ENCODE measurements at places on chromosomes 3 and 15.

- DNase-seq, result no peak
Observed at GRCh38 chr3:114120211-114120610, 58.6 kb downstream of the DRD3 start.

GRCh38 chr15:100032358-100033085, 299.3 kb upstream of the LYSMD4 start:
- no peak for DNase-seq

DNA sequence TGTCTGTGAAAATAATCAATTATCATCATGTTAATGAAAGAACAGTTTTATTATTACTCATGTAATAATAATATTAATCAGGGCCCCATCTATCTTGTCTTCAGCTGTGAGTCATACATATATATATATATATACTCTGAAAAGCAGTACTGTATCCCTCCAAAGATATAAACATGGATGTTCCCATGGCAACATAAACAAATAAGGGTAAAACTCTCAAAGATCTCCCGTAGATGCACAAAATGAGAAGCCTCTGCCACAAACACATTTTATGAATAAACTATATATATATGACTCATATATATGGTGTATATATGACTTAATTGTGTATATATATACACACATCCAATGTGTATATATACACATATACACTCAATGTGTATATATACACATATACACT, 163.8 kb upstream of the ARHGEF26 start:
- DNase-seq, result no peak

- DNase-seq, result no peak
Observed at GRCh38 chr15:70503798-70504298, 259.5 kb downstream of the UACA start.

GRCh38 chr3:197038679-197039462, 9.3 kb upstream of the MELTF start:
- no peak for DNase-seq

DNA sequence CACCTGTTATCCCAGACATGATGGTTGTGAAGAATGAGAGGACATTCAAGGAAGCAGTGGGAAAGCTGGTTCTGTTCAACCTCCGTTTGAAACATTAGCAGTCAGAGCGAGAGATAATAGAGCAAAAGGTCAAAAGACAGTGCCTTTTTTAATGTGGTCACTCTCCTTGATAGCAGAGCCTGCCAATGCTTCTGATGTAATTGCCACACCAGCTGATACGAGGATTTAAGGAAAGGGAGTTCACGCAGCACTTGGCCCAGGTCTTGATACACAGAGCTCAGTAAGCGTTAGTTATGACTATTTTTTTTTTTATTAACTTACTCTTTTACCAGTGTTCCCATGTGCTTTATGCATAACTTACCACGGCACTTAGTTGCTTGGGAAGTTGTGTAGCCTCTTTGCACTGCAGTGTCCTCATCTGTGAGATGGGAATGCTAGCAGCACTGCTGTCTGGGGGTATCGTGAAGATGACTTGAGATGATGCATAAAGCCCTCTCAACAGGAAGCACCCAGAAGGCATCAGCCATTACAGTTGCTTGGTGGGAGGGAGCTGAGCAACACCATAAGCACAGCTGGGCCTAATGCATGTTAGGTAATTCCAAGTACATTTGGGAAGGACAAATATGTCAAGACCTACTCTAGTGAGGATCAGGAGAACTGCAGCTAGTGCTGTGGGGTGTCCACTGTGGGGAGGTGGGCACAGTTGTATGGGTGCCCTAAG, 123.3 kb upstream of the RASGRP1 start:
- peak; percentile 58 for DNase-seq

DNA sequence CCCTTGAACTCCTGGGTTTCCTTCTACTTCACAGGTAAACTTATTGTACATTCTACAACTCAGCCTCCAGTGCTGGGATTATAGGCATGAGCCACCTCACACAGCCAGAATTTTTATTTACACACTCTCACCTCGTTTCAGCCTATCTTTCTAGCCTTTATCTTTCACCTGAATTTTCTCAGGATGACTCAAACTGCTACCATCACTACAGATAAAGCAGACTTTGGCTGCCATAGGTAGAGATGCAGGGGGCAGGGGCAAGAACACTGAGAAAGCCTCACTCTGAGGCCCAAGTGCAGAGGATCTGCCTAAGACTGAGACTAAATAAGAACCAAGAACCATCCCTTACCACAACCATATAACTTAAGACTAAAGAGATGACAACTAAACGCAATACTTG, 59.0 kb downstream of the ETFA start:
- no peak for DNase-seq

DNA sequence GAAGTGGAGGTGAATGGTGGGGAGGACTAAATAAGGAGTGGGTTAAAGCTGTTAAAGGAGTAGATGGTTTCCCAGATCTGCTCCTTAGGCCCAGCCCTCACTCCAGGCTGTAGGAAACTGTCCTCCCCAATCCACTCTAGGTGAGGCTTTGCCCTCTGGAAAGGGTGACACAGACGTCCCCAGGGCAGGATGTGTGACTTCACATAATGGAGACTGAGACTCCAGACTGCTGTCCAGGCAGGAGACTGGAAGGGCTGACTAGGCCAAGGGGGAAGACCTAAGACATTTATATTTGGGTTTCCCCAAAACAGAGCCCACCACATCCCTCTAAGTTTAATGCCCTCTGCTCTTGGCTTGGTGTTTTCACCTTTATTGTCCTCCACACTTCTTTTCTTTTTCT, 488.5 kb downstream of the SHQ1 start:
- no peak for DNase-seq

DNA sequence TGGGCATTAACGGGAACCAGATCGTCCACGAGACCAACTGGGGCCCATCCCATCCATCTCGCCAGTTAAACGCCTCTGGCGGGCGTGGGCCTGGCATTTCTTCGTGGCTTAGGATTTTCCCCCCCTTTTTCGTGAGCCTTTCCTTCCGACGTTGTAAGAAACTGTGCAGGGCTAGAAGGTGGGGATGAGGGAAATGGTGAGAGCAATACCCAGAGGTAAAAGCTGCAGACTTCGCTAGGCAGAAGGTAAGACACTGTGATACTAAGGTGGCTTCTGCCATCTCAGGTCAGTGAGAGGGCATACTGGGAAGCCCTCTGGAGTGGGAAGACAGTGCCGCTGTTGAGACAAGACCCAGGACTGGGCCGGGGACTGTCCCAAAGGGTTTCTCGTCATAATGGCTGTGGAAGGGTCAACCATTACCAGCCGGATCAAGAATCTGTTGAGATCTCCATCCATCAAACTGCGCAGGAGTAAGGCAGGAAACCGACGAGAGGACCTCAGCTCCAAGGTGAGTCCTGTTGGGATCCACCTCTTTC, 666 bp downstream of the MAPKBP1 start:
- DNase-seq, result peak; percentile 46

DNA sequence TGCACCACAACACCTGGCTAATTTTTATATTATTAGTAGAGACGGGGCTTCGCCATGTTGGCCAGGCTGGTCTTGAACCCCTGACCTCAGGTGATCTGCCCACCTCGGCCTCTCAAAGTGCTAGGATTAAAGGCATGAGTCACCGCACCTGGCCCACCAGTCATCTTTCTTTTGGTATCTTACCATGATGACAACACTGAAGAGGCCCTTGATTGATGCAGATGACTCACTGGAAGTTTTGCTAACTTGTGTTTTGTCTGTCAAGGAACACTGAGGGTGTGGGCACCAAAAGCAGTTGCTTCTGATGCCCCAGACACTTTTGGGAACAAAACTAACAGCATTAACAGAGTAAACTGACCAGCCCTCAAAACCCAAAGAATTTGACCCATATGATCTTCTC, 88.3 kb downstream of the MYO5A start:
- no peak for DNase-seq

GRCh38 chr15:41150279-41150678, 34.2 kb upstream of the INO80 start:
- DNase-seq, result no peak

GRCh38 chr15:77824361-77825251, 191.9 kb upstream of the LINGO1 start:
- no peak for DNase-seq

DNA sequence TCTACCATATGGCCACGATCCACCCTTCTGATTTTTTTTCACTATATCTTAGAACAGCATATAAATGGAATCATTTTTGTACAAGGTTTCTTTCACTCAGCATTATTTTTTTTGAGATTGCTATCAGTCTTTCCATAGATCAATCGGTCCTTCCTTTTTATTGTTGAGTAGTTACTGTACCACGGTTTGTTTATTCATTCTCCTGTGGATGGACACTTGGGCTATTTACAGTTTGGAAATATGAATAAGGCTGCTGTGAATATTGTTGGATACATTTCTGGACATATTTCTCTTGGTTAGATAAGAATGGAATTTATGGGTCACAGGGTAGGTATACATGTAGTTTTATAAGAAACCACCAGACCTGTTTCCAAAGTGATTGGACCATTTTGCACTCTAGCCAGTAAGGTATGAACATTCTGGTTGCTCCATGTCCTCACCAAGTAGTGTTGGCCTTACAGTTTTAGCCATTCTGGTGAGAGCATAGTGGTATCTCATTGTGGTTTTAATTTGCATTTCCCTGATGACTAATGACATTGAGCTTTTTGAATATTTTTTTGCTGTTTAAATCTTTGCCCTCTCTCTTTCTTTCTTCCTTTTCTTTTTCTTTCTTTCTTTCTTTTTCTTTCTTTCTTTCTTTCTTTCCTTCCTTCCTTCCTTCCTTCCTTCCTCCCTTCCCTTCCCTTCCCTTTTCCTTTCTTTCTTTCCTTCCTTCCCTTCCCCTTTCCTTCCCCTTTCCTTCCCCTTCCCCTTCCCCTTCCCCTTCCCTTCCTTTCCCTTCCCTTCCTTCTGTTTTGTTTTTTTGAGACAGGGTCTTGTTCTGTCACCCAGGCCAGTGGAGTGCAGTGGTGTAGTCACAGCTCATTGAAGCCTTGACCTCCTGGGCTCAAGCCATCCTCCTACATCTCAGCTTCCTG, 49.2 kb downstream of the LRRK1 start:
- DNase-seq, result no peak

GRCh38 chr3:150898046-150898754, 7.0 kb downstream of the MINDY4B start:
- no peak for DNase-seq

DNA sequence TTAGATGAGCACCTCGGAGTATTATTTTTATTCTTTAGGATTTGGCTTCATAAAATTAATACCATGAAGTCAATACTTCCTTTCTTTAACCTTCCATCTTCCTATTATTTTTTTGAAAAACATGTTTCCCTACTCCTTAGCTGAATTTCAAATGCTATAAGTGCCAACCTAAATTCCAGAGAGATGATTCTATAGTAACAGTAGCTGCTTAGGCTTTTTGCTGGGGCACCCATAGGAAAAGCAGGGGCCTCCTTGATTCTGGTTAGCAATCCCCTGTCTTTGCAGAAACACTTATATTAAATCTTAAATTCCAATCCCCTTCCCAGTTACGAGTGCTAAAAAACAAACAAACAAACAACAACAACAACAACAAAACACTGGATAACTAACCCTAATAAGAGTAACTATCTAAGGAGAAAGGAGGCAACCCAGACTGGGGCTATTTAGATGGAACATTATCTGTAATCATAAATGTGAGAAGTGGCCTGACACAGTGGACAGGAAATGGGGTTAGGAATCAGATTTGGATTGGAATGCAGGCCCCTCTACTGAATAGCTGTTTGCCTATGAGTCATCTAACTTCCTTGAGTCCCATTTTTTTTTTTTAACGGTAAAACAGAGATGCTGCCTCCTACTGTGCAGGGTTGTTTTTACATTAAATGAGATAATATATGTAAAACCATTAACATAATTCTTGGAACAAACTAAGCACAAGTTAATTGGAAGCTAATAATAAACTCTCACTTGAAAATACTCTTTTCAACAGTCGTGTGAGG, 148.1 kb downstream of the WDR72 start:
- DNase-seq, result no peak

- DNase-seq, result no peak
Observed at GRCh38 chr3:194866236-194866635, 180.6 kb downstream of the FAM43A start.

DNA sequence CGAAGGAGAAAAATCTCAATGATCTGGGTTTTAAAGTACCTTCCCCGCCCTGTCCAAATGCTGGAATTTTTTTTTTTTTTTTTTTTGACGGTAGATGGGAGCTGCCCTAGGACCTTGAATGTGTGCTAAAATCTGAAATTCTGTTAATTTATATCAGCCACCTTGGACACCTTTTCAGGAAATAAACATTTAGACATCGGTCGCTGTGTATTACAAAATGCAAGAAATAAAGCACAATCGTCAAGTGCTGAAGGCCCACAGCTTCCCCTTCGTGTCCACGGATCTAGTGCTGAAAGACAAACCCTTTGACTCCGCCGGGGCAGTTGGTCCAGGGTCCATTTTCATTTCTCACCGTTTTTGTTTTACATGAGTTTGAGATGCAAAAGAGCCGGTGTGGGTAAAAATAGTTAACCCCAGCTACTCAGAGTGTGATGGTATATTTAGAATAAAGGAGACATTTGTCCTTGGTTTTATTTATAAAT, 90.2 kb upstream of the CHD2 start:
- DNase-seq, result peak; percentile 70

DNA sequence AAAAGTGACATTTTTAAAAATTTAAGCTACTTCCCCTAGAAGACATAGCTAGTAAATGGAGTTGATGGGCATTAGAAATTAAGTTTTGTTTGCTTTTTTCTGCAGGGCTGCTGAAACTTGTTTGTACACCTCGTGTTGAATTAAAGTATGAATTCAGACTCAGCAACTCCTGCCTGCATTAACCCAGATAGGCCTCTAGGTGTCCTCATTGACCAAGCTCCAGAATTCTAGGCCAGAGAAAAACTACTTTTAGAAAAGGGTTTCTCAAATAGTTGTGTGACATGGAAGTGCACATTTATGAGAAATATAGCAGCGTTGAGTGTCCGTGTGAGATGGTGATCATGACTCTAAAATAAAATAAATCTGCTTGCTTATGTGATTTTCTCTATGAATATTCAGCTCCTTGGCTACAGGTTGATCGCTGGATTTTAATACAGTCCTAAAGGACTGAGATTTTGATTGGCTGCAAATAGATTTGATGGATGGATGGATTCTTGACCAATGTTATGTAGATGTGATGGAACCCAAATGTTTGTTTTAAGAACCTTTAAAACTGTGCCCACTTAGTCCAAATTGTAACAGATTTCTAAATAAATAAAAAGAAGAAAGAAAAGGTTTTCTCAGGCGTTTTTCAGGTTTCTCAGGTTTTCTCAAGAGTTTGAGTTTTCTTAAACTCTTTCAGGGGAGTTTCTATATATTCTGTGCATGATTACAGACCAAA, 39.4 kb upstream of the LMOD3 start:
- DNase-seq, result peak; percentile 53

DNA sequence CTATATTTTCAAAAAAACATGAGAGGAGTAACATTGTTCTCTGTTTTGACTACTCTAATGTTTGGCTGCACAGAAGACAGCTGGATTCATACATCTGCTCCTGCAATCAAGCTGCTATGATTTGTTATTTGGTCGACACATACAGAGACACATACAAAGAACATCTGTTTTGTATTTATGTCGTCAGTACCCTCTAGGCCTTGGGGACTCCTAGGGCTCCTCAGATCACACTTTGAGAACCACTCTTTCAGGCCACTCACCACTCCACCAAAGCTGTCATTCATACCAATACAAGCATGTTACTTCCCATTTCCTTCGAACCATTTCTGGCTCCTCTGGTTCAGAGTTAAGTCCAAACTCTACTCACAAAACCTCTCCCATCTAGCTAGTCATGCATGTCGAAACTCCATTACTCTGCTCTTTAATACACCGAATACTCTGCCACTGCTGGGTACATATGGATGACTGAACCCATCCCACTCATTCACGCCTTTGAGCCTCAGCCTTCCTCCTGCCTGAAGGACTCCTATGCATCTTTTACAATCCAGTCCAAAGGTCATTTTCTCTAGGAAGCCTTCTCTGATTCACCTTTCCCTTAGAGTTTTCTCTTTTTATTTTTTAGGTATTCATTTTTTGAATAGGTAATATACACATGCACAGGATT, 102.9 kb upstream of the ARHGEF3 start:
- DNase-seq, result no peak
